ENCODE measurements at places on chromosomes 4 and X.

GRCh38 chr4:180394312-180394711 lies 1848.9 kb upstream of the TENM3 start:
- DNase-seq: no peak

GRCh38 chr4:76211769-76212708 lies 1.6 kb downstream of the SCARB2 start:
- no peak for DNase-seq

DNA sequence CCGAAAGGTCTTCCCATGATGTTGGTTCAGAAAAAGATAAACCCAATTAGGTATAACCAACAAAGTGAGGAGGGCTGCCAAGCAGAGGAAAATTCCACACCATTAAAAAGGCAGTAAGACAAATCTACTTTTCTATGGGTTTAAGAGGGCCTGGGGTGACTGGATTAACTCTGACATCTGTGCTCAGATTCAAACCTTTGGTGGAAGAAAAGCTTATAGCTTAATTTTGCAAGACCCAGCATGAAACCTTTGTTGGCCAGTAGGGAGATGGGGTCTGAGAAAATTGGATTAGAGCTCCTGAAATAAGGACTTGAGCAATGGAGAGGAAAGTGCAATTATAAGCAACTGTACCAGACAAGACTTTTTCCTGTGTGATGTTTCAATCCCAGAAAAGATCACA lies 104.2 kb downstream of the KDR start:
- no peak for DNase-seq

- DNase-seq: no peak
These were observed 313.4 kb downstream of the TENM3 start for GRCh38 chr4:182556580-182556979.

- DNase-seq: no peak
These were observed 13.8 kb downstream of the MAGED2 start for GRCh38 chrX:54821310-54821709.

Data from activated CD4-positive, alpha-beta memory T cell treated with anti-CD3 and anti-CD28 coated beads for 36 hours (primary cell).